ENCODE measurements at places on chromosomes 4 and X.
A peak's percentile ranks its signal among the peaks of the same experiment; 100 is the strongest.

DNA sequence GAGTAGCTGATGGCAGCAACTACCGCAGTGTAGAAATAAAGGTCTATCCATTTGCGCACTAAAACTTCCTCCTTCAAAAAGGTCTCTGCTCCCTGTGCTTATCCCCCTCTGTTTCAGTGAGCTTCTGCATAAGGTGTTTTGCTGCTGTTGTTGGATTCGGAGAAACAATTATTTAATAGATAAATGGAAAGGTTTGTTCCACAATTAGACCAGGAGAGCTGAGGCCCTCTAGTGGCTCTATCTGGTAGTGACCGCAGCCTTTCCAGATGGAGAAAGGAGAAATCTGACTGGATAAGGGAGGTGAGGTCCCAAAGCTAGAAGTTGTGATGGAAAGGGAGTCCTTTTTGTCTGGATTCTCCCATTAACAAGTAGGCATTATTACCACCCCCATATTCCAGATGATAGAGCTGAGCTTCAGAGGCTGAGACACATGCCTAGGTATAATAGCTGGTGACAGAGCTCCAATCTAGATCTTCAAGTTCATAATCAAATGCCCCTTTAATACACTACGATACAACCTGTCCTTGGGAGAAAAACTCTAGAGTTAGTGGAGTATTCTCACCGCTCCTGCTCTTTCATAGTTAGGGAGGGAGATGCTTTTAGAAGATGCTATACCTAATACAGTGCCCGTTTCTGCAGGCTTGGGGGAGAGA is 5.1 kb upstream of the GABRQ start:
- peak; percentile 5 for DNase-seq

DNA sequence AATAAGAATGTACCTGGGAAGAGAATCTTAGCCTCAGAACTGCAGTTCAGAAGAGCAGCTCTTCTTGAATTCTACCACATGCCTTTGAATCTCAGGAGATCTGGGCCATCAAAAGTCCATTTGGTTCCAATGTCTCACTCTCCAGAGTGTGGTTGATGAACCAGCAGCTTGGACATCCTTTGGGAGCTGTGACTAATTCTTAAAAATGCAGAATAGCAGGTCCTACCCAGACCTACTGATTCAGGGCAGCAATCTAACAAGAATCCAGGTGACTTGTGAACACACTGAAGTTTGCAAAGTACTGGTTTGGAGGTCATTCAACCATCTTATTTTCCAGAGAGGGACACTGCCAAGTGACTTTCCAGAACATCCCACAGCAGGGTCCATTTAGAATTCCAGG is 244.7 kb downstream of the PACRGL start:
- DNase-seq: no peak

DNA sequence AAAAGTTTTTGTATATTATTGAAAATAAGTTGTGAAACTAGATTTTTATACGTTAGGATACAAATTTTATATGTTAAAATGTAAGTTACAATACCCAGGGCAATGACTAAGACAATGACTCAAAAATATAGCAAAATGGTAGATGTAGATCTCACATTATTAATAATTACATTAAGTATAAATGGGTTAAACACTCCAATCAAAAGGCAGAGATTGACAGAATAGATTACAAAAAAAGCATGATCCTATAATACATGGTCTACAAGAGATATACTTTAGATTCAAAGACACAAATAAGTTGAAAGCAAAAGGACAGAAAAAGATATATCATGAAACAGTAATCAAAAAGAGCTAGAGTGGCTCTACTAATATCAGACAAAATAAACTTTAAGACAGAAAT is 210.9 kb upstream of the NHS start:
- no peak for DNase-seq

DNA sequence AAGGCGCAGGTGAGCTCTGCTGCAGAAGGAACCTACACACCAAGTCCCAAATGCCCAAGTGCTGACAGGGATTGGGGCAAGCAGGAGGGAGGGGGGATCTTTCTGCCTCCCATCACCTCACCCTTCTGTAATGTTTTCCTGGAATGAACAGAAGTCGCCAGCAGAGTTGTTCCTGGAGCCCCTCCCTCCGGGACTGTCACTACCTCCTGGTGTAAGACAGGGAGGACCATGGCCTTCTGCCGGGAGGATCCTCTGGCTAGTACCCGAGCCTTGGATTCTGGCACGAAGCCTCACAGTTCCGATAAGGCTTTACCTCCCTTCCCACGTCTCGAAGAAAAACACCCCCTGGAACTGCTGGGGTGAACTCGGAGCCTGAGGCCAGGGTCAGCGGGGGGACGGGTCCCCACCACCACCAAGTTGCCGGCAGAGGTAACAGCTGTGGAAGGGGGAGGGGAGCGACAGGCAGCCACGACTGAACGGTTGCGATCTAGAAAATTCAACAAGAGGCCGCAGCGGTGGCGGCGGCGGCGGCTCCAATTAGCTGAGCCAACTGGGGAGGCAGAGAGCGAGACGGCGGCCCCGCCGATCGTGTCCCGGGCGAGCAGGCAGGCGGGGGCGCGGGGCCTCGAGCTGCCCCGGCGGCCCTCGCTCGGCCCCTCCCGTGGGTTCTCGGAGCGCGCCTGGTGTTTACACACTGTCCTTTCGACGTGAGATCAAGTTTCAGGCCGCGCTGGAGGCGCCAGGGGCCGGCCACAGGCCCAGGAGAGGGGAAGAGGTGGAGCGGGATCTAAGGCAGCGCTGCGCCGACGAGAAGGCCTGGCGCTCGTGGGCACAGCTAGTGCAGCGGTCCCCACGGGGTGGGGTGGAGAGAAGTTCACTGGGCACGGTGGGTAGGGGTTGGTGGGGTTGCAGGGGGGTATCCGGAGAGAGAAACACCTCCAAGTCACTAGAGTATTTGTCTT is 53.7 kb upstream of the BCOR start:
- no peak for DNase-seq

- peak; percentile 68 for DNase-seq
Measured at GRCh38 chrX:74291964-74292807, 11.8 kb upstream of the ZCCHC13 start.

DNA sequence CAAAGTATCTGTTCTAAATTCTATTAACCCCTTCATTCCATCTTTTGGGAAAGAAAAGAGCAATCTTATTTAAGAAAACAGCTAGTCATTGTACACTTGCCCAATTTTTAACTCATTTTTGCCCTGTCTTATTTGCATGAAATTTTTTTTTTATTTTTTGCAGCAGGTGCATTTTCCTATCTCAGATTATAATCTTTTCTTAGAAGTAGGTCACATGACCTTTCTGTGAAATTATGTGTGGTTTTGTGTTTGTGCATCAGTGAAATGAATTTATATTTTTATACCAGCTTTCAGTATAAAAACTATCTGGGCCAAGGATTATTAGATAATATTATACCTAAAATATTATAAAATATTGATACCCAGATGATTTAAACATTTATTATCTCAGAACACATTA is 145.6 kb downstream of the INPP4B start:
- DNase-seq: no peak

DNA sequence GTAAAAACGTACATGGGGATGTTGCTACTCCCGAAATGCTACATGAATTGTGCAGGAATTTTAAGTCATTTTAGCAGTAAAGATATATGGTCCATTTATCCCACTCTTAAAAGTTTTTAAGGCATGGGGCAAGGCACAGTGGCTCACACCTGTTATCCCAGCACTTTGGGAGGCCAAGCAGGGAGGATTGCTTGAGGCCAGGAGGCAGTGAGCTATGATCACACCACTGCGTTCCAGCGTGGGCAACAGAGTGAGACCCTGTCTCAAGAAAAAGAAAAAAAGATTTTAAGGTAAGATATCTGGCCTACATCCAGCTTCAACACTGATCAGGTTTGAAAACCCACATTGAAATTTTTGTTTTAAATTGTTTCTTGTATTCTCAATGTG is 1.2 kb upstream of the SEC24D start:
- no peak for DNase-seq

DNA sequence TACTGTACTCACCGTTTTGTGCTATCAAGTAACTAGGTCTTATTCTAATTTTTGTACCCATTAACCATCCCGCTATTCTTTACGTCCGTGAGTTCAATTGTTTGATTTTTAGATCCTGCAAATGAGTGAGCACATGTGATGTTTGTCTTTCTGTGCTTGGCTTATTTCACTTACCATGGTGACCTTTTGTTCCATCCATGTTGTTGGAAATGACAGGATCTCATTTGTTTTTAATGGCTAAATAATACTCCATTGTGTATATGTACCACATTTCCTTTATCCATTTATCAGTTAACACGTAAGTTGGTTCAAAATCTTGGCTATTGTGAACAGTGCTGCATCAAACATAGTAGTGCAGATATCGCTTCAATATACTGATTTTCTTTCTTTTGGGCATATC is 48.3 kb downstream of the USP9X start:
- DNase-seq: no peak

- DNase-seq: no peak
Measured at GRCh38 chrX:1153940-1154339, 58.5 kb downstream of the CRLF2 start.

DNA sequence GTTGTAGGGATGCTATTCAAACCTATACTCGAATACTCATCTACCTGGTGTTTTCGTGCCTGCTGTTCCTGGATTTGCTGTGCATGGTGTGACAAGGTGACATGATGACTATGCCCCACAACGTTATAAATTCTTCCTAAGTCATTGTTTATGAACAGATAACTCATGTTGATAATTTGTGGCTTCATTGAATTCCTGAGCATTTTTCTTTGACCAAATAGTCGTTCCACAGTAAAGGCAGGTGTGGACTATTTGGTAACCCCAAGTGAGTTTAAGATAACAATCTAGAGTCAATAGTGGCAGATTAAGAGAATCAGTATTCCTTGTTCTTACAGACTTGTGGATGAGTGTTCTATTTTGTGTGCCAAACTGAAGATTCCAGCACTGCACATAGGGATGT is 59.9 kb downstream of the SNX25 start:
- no peak for DNase-seq

- no peak for DNase-seq
Measured at GRCh38 chr4:186743261-186743660, 19.6 kb upstream of the FAT1 start.

DNA sequence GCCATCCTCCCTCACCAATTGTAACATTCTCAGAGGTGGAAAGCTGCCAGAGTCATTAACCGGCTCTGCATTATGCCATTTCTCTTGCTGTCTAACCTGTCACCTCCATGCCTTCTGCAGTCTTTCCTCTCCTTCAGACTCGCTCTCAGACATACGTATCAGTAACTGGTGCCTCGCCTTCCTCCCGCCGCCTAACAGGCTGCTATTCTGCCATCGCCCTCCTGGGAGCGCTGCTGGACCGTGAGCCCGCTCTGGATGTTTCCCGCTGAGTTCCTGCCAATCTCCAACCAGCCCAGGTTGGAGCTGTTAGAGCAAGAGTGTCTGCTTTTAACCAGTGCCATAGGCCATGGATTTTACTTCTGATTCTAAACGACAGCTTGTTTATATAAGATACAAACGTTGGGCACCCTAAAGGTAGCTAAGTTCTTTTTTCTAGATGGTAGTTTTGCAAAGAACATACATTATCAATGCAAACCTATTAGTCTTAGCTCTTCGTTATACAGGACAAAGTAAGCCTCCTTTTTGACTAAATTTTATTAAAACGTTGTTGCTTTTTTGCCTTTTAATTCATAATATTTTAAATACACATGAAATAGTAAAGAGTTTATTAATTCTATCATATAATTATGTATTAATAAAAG is 59.5 kb upstream of the NEIL3 start:
- DNase-seq: peak; percentile 35

GRCh38 chrX:26234177-26234576 is 18.2 kb downstream of the MAGEB5 start:
- DNase-seq: no peak

DNA sequence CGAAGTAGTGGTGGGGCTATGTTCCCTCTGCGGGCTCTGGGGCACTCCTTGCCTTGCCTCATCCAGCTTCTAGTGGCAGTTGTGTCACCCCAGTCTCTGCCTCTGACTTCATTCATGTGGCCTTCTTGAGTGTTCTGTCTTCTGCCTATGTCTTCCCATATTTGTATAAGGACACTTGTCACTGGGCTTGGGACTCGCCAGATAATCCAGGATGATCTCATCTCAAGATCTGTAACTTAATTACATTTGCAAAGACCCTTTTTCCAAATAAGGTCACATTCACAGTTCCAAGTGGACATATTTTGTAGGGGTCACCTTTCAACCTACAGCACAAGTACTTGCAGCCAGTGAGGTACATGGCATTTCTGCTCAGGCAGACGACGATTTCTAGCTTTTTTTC is 30.3 kb upstream of the CLDN24 start:
- DNase-seq: no peak

DNA sequence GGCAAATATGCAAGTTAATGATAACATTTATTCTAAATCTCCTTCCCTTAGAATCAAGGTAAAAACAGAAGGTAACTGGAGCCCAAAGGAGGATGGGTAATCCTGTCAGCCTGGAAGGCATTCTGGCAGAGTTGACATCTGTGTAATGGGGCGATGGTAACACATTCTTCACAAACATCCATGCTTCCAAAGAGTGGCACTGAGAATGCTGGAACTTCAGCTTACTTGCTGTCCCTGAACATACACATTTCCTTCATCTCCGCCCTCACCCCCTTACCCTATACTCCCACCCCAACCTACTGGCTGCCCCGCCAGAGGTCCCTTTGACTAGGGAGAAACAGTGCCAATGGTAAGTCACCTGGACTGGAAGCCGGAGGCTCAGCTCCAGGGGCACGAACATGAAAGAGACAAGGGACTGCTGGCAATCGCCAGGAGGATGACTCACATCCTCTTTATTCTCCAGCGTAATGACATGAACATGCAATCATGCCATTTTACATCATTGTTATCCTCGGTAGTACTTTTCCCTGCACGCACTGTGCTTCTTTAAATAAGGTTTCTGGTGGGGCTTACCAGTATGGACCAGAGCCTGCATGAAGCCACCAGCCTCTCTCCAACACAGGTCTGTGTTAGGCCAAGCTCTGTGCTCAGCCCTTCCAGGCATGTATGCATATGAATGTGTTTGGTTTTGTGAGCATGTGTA is 694.2 kb upstream of the TENM3 start:
- DNase-seq: no peak

DNA sequence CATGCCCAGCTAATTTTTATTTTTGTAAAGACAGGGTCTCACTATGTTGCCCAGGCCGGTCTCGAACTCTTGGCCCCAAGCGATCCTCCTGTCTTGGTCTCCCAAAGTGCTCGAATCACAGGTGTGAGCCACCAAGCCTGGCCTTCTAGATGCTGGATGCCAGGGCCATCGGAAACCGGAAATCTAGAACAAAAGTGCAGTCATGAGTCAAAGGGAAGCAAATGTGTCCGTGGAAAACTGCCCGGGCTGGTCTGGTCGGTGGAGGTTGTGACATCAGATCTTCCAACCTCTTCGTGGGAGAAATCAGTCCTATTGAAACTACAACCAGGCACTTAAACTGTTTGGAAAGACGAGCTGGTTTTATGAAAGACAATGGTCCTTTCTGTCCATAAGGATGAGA is 92.3 kb upstream of the SHOX start:
- DNase-seq: no peak

GRCh38 chr4:179307297-179308136 is 1865.3 kb upstream of the AGA start:
- no peak for DNase-seq

- no peak for DNase-seq
Measured at GRCh38 chrX:18461431-18461830, 36.0 kb downstream of the CDKL5 start.

GRCh38 chrX:38452603-38453002 is 100.2 kb downstream of the OTC start:
- no peak for DNase-seq

GRCh38 chr4:1362521-1362920 is 15.5 kb downstream of the UVSSA start:
- DNase-seq: no peak

- no peak for DNase-seq
Measured at GRCh38 chr4:188714501-188714900, 575.3 kb downstream of the TRIML1 start.

Measured in activated CD8-positive, alpha-beta memory T cell treated with anti-CD3 and anti-CD28 coated beads for 1 hour (primary cell).